Activated CD4-positive, alpha-beta T cell treated with anti-CD3 and anti-CD28 coated beads for 1 hour (primary cell): ENCODE measurements at places on chromosomes 4 and X.

GRCh38 chrX:103607364-103608305, at the start of gene TCEAL3:
TCEAL3 (plus strand) TSS chrX:103607963; CDS start chrX:103609065, 1,102 bp downstream.
- no peak for DNase-seq

- no peak for DNase-seq
These were observed 153.5 kb upstream of the PJA1 start for GRCh38 chrX:69318651-69319340.

GRCh38 chrX:24100713-24101112, 46.0 kb downstream of the EIF2S3 start:
- DNase-seq: no peak

DNA sequence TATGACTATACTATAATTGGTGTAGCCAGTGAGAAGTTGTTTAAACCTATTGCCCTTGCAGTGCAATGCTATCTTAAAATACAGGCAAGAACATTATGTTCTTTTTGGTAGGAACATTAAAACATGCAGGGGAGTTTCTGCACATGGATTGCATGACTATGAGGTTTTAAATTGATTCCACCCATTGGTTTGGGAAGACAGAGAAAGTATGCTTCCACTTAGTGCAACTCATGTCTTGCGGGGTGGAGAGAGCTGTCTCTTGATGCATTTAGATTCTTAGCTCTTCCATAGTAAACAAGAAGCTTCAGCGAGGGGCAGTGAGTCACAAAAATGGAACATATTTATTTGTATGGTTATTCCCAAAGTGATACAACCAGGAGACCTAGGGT, 39.5 kb upstream of the RASL11B start:
- no peak for DNase-seq

- DNase-seq: no peak
These were observed 12.2 kb upstream of the WDR1 start for GRCh38 chr4:10128761-10129160.
